ENCODE measurements at places on chromosomes 4 and X. TPM values are rescaled to one million over a fixed set of nuclear protein-coding genes. Genes with fewer than 3 reads are reported as not detected.

EVC2 gene
- total RNA-seq, result 4.0 TPM

GAGE12F gene
- not detected for total RNA-seq

USP17L5 gene
- not detected for total RNA-seq

DCK gene
- 15.6 TPM for total RNA-seq

DNA sequence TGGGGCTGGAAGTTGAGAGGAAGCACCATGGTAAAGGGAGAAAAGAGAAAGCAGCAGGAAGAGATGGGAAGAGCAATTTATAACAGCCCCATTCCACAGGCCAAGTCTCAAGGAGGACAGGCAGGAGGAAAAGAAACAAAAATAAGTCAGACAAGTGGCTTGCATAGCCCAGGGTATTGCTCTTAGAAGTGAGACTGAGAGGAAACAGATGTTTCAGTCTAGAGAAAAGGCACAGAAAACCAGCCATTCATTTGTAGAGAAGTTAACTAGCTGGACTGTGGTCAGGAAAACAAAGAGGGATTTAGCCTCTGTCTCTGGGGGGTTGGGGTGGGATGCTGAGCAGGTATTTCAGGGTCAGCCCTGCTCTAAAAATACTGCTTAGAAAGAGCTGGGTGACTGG, 175.0 kb upstream of the ARHGEF9 start:
- no peak overlapping the region for H3K4me3 ChIP-seq
- H3K27me3 ChIP-seq, result no peaks in the 10 kb centered on the region
- H3K27ac ChIP-seq, result no peak overlapping the region
- no peaks in the 10 kb centered on the region for H3K4me1 ChIP-seq
- no peaks in the 10 kb centered on the region for H3K36me3 ChIP-seq

GRCh38 chr4:84952776-84953175, 13.7 kb downstream of the WDFY3 start:
- no peak overlapping the region for H3K27ac ChIP-seq
- H3K27me3 ChIP-seq, result no peaks in the 10 kb centered on the region
- H3K36me3 ChIP-seq, result no peaks in the 10 kb centered on the region

PDZD4 gene
- 8.0 TPM for total RNA-seq

DNA sequence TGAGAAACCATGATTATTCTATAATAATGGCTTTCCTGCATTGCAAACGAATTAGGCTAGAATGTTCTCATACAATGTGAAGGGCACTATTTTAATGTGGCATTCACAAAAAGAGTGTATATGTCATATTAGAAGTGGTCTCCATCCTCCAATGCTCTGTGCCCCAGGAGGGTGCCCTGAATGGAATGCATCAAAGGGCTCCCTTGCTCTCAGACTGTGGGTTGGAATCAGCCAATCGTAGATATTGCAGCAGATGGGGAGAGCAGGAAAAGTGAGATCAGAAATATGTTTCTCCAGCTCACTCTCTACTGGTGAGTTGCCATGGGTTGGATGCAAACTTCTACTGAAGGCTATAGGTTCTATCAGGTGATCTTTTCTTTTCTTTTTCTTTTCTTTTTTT, 11.9 kb upstream of the NSUN7 start:
- no peak overlapping the region for H3K4me3 ChIP-seq
- no peak overlapping the region for H3K27ac ChIP-seq
- H3K4me1 ChIP-seq, result no peaks in the 10 kb centered on the region
- no peaks in the 10 kb centered on the region for H3K36me3 ChIP-seq

DNA sequence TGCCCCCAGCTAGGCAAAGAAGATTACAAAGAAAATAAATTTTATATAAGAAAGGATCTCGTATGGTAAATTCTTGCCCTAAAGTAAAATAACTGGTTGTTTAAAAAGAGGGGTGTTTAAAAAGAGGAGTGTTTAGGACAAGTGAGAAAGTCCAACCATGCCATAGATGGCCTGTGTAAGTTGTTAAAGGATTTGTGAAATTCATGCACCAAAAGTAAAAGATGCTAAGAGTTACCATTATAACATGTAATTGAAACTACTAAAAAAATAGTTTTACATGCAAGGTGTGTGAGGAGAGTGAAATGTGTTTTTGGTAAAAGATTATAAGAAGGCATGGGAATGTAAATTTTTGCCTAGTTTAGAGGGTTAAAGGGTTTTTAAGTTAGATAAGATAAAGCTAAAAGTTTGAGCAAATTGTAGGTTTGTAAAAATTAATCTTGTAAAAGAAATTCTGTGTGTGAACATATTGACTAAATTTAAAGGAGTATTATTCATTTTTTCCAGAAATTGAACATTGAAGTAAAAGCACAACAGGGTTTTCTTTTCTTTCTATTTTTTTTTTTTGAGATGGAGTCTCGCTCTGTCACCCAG, 20.1 kb downstream of the HTT-AS start:
- H3K27ac ChIP-seq, result no peak overlapping the region
- no peak for DNase-seq
- H3K4me1 ChIP-seq, result no peaks in the 10 kb centered on the region
- no peaks in the 10 kb centered on the region for H3K27me3 ChIP-seq

DNA sequence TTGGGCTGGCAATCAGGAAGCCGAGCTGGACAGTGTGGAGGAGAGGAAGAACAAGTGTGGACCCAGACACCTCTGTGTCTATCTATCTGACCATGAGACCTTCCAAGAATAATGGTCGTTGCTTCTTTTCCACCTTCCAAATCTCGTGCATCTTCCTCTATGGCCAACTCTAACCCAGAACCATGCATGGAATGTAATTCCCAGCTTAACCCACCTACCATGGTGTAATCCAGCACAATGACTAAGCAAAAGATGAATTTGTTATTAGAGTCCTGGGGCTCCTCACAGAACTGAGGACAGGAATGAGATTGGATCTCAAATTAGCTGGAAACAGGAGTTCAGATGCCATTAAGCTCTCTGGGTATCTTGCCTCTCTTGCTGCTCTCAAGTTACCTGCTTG, 17.4 kb upstream of the TMEM184C start:
- H3K36me3 ChIP-seq, result no peaks in the 10 kb centered on the region
- no peaks in the 10 kb centered on the region for H3K27me3 ChIP-seq
- no peak for DNase-seq
- no peaks in the 10 kb centered on the region for H3K4me1 ChIP-seq
- H3K4me3 ChIP-seq, result no peak overlapping the region

DNA sequence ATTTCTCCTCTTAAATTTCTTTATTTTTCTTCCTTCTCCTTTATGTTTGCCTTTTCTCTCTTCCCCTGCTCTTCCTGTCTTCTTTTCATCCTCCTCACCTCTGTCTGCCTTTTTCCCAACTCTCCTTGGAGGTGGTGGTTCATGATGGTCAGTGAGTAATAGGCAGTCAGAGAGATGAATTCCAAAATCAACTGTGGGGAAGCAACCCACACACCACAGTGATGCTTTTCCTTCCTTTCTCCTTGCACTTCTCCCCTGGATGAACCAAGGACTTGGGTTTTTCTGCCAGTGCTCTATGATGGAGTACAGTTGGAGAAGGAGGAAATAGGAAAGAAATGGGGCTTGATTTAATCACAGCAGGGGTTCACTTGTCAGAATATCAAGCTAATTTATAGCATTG, 153.8 kb downstream of the DCK start:
- H3K4me3 ChIP-seq, result no peak overlapping the region
- H3K27me3 ChIP-seq, result no peaks in the 10 kb centered on the region
- no peaks in the 10 kb centered on the region for H3K4me1 ChIP-seq
- no peak overlapping the region for H3K27ac ChIP-seq
- H3K36me3 ChIP-seq, result no peaks in the 10 kb centered on the region

RAB39B gene
- 0.44 TPM for total RNA-seq

GRCh38 chr4:95045429-95045828, 287.7 kb downstream of the BMPR1B start:
- no peaks in the 10 kb centered on the region for H3K4me1 ChIP-seq
- H3K27ac ChIP-seq, result no peak overlapping the region
- no peak for DNase-seq
- no peaks in the 10 kb centered on the region for H3K27me3 ChIP-seq
- H3K36me3 ChIP-seq, result no peaks in the 10 kb centered on the region
- H3K4me3 ChIP-seq, result no peak overlapping the region

DNA sequence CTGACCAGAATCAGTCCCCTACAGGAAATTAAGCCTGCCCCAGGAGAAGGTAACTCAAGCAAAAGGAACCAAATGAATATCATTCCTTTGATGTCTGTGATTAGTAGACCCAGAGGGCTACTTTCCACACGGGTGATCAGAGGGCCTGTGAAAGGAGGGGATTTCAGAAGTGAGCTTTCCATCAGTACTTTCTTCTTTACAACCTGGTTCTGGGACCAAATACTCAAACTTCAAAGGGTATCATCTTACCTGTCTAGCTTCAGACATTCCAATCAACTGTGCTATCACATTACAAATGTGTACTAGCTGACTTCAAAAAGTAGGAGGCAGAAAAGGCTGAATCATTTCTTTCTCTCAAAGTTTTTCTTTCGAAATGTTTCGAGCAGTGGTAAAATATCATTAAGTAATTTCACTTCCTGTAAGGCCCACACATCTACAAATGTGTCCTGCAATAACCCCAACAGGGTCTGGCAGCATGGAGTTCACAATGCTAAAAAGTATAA, 23.9 kb downstream of the ACSL4 start:
- H3K27ac ChIP-seq, result no peak overlapping the region
- H3K4me3 ChIP-seq, result no peak overlapping the region
- peaks cover 11% of the 10 kb centered on the region for H3K4me1 ChIP-seq
- no peaks in the 10 kb centered on the region for H3K36me3 ChIP-seq
- no peak for DNase-seq

DNA sequence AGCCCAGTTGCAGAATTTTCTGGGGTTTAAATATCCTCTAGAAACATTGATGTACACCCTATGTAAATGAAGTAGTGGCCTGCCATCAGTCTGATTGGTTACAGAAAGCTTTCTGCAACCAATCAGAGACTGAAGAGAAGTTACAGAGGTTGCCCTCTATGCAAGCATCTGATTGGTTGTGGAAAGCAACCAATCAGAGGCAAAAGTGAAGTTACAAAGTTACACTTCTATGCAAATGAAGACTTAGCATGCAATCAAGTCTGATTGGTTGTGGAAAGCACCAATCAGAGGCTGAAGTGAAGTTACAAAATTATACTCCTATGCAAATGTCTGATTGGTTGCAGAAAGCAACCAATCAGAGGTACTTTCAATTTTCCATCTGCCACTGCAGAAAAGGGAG, 51.9 kb upstream of the USP9X start:
- no peak overlapping the region for H3K4me3 ChIP-seq
- no peaks in the 10 kb centered on the region for H3K4me1 ChIP-seq
- no peak overlapping the region for H3K27ac ChIP-seq
- no peak for DNase-seq
- H3K27me3 ChIP-seq, result no peaks in the 10 kb centered on the region

DNA sequence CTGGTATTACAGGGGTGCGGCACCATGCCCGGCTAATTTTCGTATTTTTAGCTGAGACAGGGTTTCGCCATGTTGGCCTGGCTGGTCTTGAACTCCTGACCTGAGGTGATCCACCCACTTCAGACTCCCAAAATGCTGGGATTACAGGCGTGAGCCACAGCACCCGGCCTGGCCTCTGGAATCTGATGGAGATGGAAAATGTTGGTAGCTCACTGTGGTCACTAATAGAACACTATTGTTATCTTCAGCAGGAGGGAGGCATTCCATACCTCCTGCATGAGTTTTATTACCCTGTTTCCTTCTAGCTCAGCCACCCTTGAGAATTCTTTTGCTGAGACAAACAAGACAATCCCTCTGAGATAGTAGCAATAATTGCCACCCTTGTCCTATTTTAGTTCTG, 105.0 kb downstream of the SHROOM3 start:
- H3K36me3 ChIP-seq, result no peaks in the 10 kb centered on the region
- DNase-seq, result no peak
- no peaks in the 10 kb centered on the region for H3K4me1 ChIP-seq

GRCh38 chrX:80246271-80246670, 174.0 kb upstream of the TENT5D start:
- H3K4me1 ChIP-seq, result no peaks in the 10 kb centered on the region
- no peak for DNase-seq
- H3K4me3 ChIP-seq, result no peak overlapping the region
- no peaks in the 10 kb centered on the region for H3K27me3 ChIP-seq

TIMM8A gene
- total RNA-seq, result 8.1 TPM

DIAPH2 gene
- total RNA-seq, result 29.4 TPM

DNA sequence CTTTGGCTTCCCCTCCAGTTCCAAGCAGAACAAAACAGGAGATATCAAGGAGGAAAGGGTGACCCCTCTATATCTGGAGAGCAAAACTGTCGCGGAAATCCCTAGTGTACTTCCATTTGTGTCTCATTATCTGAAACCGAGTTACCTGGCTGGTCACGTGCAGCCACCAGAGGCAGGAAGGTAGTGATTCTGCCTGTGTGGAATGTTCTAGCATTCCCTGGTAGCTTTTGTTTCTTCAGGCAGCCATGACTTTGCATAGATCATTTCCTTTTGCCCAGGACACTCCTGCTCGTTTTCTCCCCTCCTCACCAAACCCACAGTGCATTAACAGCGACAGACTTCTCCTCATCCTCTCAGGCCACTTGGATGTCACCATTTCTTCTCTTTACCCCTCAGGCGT, 107.9 kb downstream of the PTTG2 start:
- no peak for DNase-seq
- H3K27ac ChIP-seq, result no peak overlapping the region
- no peak overlapping the region for H3K4me3 ChIP-seq
- H3K36me3 ChIP-seq, result peaks cover 10% of the 10 kb centered on the region
- no peaks in the 10 kb centered on the region for H3K27me3 ChIP-seq

ZNF711 gene
- 3.0 TPM for total RNA-seq

DNA sequence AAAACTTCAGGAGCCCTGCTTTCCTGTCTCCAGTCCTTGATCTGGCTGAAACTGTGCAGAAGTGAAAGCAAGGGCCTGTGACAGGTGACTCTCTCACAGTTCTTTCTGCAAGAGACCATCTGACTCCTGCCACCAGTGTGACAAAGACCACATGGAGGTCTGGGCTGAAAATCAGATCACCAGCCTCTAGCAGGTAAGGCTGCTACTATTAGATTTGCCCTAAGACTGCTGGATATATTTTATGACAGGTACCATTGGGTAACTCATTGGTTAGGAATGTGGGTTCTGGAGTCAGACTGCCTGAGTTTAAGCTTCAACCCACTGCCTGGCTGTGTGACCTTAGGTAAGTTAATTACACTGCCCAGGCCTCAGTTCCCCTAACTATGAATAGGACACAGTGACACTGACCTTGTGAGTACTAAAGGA, 163.3 kb upstream of the SLC7A11 start:
- H3K27me3 ChIP-seq, result no peaks in the 10 kb centered on the region
- H3K36me3 ChIP-seq, result no peaks in the 10 kb centered on the region
- H3K4me1 ChIP-seq, result peaks cover 13% of the 10 kb centered on the region
- H3K27ac ChIP-seq, result no peak overlapping the region
- no peak overlapping the region for H3K4me3 ChIP-seq
- no peak for DNase-seq

LGI2 gene
- total RNA-seq, result 0.80 TPM

DNA sequence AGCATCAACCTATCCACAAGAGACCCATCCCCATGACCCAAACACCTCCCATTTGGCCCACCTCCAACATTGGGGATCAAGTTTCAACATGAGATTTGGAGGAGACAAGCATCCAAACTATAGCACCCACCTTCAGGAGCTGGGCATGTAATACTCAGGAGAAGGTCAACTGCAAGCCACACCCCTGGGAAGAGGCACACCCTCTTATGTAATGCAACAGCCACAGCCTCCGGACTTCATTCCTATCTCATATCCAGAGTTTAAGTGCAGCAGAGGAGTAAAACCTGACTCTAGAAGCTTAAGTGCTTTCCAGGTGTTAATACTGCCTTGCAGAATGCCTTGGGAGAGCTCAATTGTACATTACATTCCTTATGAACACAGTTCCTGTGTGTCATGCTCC, 197.4 kb downstream of the PTTG2 start:
- no peak for DNase-seq
- peaks cover 48% of the 10 kb centered on the region for H3K4me1 ChIP-seq
- no peaks in the 10 kb centered on the region for H3K36me3 ChIP-seq
- H3K4me3 ChIP-seq, result no peak overlapping the region
- no peaks in the 10 kb centered on the region for H3K27me3 ChIP-seq

GBA3 gene
- total RNA-seq, result 0.57 TPM

FATE1 gene
- total RNA-seq, result not detected

GAGE12H gene
- total RNA-seq, result not detected

Data from upper lobe of left lung (tissue), 6 donors.